GOT3 (cell line): ENCODE measurements at places on chromosomes 6 and 20.
A peak's percentile ranks its signal among the peaks of the same experiment; 100 is the strongest.

- DNase-seq = no peak
Observed at GRCh38 chr6:147067184-147067583, 137.0 kb upstream of the STXBP5 start.

DNA sequence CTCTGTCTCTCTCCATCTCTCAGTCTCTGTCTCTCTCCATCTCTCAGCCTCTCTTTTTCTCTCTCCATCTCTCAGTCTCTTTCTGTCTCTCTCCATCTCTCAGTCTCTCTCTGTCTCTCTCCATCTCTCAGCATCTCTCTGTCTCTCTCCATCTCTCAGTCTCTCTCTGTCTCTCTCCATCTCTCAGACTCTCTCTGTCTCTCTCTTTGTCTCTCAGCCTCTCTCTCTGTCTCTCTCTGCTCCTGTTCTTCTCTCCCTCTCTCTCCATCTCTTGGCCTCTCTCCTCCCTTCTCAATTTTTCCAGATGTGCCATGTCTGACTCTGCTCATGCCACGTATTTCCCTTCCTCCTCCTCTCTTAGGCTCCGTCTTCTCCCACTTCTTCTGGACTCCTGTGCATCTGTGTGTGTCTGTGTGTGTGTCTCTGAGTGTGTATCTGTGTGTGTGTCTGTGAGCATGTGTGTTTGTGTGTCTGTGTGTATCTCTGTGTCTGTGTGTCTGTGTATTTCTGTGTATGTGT lies 72.7 kb downstream of the SRC start:
- no peak for DNase-seq

- no peak for DNase-seq
Observed at GRCh38 chr6:47964969-47965368, 146.0 kb downstream of the PTCHD4 start.

DNA sequence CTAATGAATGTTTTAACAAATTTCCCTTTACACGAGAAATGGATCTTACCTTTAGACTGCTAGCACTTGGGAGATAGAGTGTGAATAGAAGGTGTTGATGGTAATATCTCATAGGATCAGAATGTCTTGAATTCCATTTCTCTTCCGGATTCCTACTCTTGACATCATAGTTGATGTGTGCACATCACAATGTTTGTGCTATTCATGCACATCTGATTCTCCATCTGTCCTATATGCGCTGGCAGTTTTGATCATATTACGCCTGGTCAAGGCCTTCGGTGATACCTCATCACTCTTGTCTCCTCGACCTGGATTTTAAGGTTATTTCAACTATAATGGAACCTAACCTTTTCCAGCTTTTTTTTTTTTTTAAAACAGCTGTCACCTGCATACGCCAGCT lies 16.8 kb upstream of the ACAT2 start:
- no peak for DNase-seq

GRCh38 chr6:31402324-31403282 lies 792 bp upstream of the MICA start:
- no peak for DNase-seq

DNA sequence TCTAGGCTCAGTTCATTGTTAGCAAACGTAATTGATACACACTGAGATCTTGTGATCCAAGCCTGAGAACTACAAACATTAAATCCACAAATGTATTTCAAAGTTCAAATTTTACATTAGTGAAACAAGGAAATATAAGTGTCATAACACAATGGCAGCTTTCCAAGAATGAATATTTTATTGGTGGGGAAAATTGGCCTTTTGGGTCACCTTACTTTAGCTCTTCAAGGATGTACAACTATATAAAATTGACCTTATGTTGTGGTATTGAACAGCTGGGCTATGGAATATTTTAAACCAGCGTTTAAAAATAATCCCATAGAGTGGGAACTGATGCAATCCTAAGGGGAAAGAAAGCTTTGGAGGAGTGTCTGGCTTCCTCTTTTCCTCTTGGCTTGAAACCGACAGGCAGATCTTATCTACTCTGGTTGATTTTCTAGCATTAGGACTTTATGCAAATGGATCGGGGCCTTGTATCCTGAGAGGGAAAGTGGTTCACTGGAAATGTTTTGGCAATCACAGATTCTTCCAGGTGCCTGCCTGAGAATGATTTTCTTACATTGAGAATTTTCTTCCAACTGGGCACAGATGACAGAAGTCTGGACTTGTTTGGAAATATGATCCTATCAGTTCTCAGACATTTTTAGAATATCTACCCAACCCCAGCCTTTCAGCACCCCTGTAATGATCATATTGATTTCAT lies 184.8 kb upstream of the ECI2 start:
- DNase-seq = no peak

DNA sequence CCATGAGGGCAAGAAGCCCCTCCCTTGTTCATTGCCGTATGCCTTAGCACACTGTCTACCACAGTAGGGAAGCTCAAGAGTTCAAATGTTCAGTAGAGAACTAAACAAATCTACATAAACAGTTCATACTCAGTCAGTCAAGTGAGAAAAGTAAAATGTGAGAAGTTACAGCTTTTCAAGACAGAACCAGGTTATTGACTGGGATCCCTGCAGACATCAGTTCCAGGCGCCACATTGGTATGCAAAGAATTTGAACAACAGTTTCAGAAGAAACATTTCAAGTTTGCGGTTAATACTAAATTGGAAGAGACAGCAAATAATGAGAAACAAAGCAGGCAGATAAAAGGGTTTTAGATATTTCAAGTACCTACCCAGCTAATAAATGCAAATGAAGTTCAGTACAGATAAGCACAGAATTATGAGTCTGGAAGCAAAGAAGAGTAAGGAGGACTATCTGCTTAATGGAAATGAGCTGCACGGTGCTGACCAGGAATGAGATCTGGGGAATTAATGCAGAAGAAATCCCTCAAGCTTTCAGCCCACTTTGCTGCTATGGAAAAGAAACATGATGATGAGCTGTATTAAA lies 246.2 kb downstream of the HACE1 start:
- DNase-seq = no peak

GRCh38 chr20:32474967-32475811 lies 109.9 kb downstream of the NOL4L start:
- peak; percentile 69 for DNase-seq

DNA sequence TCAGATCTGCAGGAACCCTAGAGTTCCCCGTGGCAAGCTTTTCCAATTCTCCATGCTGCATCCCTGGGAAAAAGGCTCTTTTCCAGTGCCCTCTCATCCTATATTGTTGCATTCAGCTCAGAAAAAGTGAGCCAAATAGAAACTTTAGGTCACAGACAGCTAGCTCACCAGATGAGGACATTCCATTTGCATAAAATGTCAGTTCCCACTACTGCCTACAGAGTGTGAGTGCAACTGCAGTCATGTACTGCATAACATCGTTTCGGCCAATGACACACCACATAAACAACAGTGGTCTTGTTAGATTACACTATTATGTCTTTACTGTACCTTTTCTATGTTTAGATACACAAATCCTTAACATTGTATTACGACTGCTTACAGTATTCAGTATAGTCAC lies 8.6 kb downstream of the HS3ST5 start:
- DNase-seq = no peak

- DNase-seq = no peak
Observed at GRCh38 chr20:41476013-41476441, 109.4 kb upstream of the EMILIN3 start.

GRCh38 chr6:52098721-52099120 lies 11.3 kb upstream of the PKHD1 start:
- DNase-seq = no peak
